Fibroblast of skin of back (primary cell): ENCODE measurements at places on chromosomes 6 and 20.

- DNase-seq = no peak
Measured at GRCh38 chr6:94349227-94349626, 929.9 kb upstream of the EPHA7 start.

DNA sequence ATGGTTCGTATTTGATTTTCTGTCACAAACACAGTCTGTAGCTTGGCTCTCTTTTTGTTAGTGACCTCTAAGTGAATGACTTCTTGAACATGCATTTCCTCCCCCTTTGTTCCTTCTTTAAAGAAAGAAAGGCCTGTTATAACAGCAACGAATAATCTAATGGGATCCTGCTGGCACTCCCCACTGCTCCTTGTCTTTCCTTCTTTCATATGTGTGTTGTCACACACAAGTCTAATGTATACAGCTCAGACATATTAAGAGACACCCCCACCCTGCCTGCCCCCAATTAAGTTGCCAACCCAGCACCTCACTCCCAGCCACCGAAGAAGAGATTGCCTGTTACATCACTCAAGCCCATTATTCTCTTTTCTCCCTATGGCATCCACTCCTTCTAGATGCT, 4.9 kb upstream of the SAMD5 start:
- no peak for DNase-seq

DNA sequence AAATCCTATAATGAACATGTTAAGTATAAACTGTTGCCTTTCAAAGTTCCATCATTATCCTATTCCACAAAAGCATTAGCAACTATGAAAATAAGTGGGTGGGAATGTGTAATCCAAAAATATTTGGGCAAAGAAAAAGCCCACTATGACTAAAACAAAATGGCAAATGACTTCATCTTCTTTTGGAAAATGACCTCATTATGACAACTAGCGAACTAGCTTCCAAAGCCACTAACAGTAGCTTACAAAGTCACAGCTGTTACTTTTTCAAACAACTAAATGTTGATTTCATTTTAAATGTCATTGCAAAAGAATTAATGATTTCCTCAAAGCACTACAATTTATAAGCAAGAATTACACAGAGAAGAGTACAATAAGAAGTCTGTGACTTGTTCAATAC, 49.8 kb upstream of the RUNX2 start:
- peak; percentile 13 for DNase-seq

- DNase-seq = no peak
Measured at GRCh38 chr6:25472306-25472705, 179.7 kb upstream of the SCGN start.

DNA sequence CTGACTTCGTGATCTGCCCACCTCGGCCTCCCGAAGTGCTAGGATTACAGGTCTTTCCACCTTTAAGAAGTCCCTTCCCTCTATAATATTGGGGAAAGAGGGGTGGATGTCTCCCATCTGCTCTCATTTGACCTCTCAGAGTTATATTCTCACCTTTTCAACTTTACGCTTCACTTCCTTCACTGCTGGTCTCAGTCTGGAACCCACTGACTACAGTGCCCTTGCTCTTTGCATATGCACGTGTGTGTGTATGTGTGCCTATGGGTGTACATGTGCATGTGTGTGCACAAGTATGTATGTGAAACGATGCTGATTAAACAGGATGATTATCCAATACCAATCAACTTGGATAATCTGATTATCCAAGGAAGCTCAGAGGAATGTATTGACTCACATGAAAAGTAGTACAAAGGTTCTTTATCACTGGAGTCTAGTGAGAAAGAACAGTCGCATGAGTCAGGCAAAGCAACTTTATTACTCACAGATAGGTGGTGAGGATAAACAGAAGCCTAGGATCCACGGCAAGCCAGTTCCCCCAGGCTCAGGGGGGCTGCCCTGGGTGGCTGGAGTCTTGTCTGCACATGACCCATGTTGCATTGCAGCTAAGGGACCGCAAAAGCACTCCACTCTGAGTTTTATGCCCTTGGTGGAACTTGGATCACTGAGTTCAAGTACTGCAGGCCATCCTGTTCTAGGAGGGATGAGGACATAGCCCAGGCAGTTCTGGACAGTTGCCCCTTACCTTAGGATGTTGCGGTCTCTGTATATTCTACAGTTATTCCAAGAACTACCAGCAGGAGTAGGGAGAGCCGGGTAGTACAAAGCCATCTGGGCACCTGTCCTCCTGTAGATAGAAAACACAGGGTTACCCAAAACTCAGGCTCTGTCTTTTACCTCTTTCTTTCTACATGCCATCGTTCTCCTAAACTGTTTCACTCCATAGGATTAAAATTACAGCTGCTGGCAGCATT, 50.9 kb downstream of the SNRNP48 start:
- DNase-seq = peak; percentile 70

DNA sequence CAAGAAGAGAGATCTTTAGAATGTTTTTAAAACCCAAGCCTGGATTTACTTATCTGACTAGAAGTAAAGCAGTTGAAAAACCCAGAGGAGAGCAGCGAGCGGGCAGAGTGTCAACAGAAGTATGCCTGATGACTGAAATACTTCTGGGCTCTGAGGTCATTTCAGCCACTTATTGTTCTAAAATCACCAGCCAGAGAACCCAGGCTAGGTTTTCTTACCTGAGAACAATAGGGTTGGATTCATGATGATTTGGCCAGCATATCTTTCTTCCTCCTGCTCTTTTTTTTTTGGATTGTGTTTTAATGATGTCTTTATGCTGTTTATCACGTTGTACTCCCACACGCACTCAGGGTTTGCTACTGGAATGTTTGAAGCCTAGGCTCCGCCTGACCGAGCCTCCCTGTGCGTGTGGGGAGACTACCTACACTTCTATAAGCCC, 63.0 kb upstream of the KIF25 start:
- no peak for DNase-seq

DNA sequence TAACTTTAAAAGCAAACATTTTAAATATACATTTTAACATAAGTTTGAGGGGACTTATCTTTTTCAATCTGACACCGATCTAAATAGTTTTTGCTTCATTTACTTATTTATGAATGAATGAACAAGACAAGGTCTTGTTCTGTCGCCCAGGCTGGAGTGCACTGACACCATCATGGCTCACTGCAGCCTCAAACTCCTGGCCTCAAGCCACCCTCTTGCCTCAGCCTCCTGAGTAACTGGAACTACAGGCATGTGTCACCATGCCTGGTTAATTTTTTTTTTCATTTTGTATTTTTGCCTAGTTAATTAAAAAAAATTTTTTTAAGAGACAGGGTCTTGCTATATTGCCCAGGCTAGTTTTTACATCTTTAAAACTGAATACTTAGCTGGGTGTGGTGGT, 25.4 kb downstream of the FBXO9 start:
- DNase-seq = peak; percentile 10

- DNase-seq = peak; percentile 20
Measured at GRCh38 chr6:28648878-28649375, 123.2 kb downstream of the GPX5 start.

DNA sequence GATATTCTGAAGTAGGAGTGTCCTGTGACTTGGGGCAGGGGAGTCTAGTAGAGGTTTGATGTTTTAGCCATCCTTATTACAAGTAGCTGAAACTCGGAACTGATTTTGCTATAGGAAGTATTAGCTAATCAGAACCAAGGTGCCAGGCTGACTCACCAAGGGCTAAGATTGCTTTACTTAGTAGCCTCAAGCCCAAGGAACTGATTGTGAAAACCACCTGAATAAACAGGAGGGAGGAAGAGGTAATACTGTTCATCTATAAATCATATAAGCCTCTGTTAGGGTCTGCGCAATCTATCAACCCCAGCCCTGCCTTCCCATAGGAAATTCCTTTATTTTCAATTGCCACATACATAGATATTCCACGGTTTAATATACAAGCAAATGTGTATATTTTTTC, 54.4 kb downstream of the GNAS start:
- DNase-seq = no peak

GRCh38 chr6:99689916-99690685, 83.5 kb downstream of the PRDM13 start:
- DNase-seq = no peak

DNA sequence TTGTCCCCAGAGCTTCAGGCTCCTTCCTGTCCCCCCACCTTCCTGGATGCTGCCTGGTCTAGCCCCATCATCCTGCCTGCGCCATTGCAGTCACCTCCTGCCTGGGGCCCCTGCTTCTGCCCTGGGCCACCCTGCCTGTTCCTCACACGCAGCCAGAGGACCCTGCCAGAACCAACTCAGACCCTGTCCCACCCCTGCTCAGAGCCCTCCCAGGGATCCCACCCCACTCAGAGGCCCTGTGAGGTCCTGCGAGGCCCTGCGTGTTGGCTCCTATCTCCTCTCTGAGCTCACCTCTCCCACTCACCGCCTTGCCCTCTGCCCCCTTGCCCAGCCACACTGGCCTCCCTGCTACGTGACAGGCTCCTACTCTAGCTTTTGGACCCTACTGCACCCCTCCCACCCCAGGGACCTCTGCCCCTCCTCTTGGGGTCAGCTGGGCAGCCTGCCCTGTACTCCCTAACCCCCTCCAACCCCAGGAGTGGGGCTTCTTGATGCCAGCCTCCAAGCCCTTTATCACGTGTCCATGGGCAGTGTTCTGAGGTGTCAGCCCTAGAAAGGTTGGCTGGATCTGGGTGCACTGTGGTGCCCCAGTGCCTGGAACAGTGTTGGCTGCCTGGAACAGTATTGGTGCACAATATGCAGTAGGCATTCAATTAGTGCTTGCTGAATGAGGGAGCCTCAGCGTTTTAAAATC, 68.3 kb downstream of the CEBPB start:
- no peak for DNase-seq

GRCh38 chr20:12077875-12078274, 160.2 kb downstream of the BTBD3 start:
- DNase-seq = no peak

- DNase-seq = no peak
Measured at GRCh38 chr20:19706463-19706862, 51.6 kb upstream of the RIN2 start.

GRCh38 chr6:33802186-33802958, 1.4 kb downstream of the MLN start:
- peak; percentile 88 for DNase-seq
